ENCODE measurements at places on chromosomes 3 and 15. TPM values are rescaled to one million over a fixed set of nuclear protein-coding genes. Genes with fewer than 3 reads are reported as not detected.

Gene PGBD4
- 2.5 TPM for total RNA-seq

Gene GNAT1
- not detected for total RNA-seq

Gene AHSG
- not detected for total RNA-seq

Gene SLC12A1
- total RNA-seq, result 0.10 TPM

Gene A4GNT
- not detected for total RNA-seq

Gene SLC27A2
- 0.39 TPM for total RNA-seq

Gene LRRC28
- 32.9 TPM for total RNA-seq

Gene SGO1
- total RNA-seq, result 26.0 TPM

Gene CGNL1
- under 0.01 TPM for total RNA-seq

Gene KNG1
- not detected for total RNA-seq

Gene EIF4E3
- 1.6 TPM for total RNA-seq

Gene NTRK3
- 1.3 TPM for total RNA-seq

Gene LEKR1
- 1.8 TPM for total RNA-seq

Gene ZNF148
- total RNA-seq, result 30.3 TPM

Gene PTX3
- total RNA-seq, result 12.7 TPM

Gene CD200R1
- total RNA-seq, result 0.48 TPM

Gene SAMD7
- not detected for total RNA-seq

Gene CCDC13
- 0.48 TPM for total RNA-seq

Gene GOLGA6L7
- not detected for total RNA-seq

Gene CNTN6
- not detected for total RNA-seq

Gene HYAL1
- 0.72 TPM for total RNA-seq

Gene HHATL
- total RNA-seq, result not detected

Gene PCLAF
- 185 TPM for total RNA-seq

Gene MAP6D1
- total RNA-seq, result 1.1 TPM

Gene LYSMD4
- total RNA-seq, result 5.4 TPM

Gene DUOX2
- total RNA-seq, result not detected

Gene CACNA2D2
- not detected for total RNA-seq

Gene MYEF2
- 8.8 TPM for total RNA-seq

Gene LDHAL6B
- not detected for total RNA-seq

Gene ACKR4
- 0.98 TPM for total RNA-seq

Gene ADGRG7
- not detected for total RNA-seq

Gene TRPM7
- total RNA-seq, result 36.4 TPM

Gene EFHB
- 1.6 TPM for total RNA-seq

Gene NEDD4
- 30.8 TPM for total RNA-seq

Gene RPL22L1
- total RNA-seq, result 277 TPM

Gene CSPG4
- total RNA-seq, result 31.4 TPM

Gene BLM
- 12.9 TPM for total RNA-seq

Gene PLA2G4E
- not detected for total RNA-seq

Gene GPR27
- total RNA-seq, result not detected

Gene TMEM212
- not detected for total RNA-seq

Gene ADPRH
- 5.6 TPM for total RNA-seq

Gene TMCO5A
- not detected for total RNA-seq

Gene FILIP1L
- under 0.01 TPM for total RNA-seq

Gene DISP2
- 0.59 TPM for total RNA-seq

Gene ATP6V1A
- total RNA-seq, result 75.0 TPM

Gene THBS1
- total RNA-seq, result 598 TPM

Gene GCSAM
- total RNA-seq, result not detected

Gene PLSCR4
- total RNA-seq, result 7.3 TPM

Gene UNC45A
- total RNA-seq, result 74.3 TPM

Gene CPNE9
- total RNA-seq, result not detected

Gene DAPK2
- 0.49 TPM for total RNA-seq

Gene ZNF662
- 0.29 TPM for total RNA-seq

Gene DUOXA2
- total RNA-seq, result not detected

Gene ALG1L2
- total RNA-seq, result not detected

Gene RFTN1
- 120 TPM for total RNA-seq

Gene PIGB
- total RNA-seq, result 21.0 TPM
